T-helper 9 cell (primary cell): ENCODE measurements at places on chromosomes 7 and 10.
A peak's percentile ranks its signal among the peaks of the same experiment; 100 is the strongest.

DNA sequence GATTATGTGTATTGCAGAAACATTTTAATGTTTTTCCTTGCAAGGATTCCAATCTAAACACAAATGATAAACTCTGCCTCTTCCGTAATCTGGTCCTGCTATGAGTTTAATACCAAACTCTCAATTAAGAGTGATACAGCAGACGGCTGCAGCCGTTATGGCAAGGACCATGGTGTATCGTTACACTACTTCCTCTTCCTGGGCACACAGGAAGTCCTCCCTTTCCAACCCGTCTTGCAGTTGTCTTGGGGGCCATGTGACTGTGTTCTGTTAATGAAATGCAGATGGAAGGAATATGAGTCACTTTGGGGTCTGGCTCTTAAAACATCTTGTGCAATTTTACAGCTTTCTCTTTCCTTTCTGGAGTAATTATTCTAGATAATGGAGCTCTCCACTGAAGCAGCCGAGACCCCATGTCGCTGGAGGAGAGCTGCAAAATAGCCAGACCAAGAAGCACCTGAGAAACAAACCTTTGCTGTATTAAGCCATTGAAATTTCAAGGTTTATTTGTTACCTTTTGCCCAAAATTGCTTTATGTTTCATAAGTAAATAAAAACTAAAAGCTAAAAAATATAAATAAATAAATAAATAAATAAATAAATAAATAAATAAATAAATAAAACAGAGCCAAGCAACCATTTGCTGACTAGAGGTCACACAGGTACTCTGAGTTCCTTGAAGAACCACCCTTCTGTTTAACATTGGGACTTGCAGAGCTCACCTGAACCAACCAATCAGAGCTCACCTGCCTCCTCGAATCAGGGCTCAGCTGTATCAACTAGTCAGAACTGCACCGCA lies 74.7 kb downstream of the FRMPD2 start:
- DNase-seq, result no peak

DNA sequence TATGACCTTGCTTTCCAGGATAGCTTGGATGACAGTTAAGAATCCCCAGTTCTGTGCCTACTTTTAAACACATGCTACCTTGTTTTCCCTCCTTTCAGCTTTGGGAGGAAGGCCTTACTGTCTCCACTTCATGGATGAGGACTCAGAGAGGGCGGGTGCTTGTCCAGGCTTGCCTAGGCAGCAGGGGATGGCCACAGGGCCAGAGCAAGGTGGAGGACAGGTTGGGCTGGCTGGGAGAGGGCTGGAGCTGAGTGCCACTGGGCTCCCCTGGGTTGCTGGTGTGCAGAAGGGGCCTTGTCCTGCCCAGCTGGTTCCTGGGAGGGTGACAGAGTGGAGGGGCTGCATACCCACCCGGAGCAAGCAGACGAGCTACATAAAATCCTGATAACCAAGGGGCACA lies 117.8 kb downstream of the GRK5 start:
- no peak for DNase-seq

- DNase-seq, result no peak
Measured at GRCh38 chr10:44068716-44069482, 316.0 kb downstream of the CXCL12 start.

GRCh38 chr10:8086315-8086714 lies 31.8 kb downstream of the GATA3 start:
- DNase-seq, result no peak

DNA sequence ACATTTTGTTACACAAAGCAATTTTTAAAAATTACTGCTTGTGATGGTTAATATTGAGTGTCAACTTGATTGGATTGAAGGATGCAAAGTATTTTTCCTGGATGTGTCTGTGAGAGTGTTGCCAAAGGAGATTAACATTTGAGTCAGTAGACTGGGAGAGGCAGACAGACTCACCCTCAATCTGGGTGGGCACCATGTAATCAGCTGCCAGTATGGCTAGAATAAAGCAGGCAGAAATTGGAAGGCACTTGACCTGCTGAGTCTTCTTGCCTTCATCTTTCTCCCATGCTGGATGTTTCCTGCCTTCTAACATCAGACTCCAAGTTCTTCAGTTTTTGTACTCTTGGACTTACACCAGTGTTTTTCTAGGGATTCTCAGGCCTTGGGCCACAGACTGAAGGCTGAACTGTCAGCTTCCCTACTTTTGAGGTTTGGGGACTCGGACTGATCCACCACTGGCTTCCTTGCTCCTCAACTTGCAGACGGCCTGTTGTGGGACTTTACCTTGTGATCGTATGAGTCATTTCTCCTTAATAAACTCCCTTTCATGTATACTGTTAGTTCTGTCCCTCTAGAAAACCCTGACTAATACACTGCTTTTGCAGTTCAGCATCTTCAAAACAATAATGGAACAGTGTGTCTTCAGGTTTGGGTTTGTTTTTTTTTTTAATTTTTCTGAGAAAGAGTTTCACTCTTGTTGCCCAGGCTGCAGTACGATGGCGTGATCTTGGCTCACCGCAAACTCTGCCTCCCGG lies 244.1 kb upstream of the SEMA3C start:
- no peak for DNase-seq

DNA sequence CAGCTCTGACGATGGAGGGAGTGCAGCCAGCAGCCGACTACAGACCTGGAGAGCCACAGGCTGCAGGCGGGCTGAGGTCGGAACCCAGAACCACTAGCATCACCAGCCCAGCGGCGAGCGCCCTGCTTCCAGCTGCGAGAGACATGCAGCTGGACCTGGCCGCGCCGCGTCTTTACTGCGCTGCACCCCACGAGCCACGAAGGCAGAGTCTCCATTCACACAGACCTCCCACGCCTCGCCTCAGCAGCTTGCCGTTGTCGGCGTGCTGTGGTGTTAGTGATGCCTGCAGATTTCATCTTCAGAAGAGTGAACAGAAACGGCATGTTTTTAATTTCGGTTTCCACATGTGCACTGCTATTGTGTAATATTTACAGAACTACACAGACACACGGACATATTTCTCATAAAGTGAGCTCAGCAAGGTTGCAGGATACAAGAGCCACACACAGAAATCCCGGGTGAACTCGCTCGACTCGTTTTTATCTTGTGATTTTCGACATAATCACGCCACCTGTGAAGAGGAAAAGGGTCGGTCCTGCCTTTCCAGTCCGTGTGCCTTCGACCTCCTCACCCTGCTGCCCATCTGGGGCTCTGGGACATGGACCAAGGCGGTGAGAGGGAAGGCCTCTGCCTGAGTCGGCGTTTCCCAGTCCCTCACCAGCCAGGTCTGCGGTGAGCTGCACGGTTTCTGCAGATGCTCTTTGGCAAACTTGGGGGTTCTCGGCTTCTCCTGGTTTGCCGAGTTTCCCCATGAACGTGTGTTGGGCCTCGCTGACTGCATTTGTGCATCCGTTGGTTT lies 252.2 kb downstream of the ELFN1 start:
- no peak for DNase-seq

DNA sequence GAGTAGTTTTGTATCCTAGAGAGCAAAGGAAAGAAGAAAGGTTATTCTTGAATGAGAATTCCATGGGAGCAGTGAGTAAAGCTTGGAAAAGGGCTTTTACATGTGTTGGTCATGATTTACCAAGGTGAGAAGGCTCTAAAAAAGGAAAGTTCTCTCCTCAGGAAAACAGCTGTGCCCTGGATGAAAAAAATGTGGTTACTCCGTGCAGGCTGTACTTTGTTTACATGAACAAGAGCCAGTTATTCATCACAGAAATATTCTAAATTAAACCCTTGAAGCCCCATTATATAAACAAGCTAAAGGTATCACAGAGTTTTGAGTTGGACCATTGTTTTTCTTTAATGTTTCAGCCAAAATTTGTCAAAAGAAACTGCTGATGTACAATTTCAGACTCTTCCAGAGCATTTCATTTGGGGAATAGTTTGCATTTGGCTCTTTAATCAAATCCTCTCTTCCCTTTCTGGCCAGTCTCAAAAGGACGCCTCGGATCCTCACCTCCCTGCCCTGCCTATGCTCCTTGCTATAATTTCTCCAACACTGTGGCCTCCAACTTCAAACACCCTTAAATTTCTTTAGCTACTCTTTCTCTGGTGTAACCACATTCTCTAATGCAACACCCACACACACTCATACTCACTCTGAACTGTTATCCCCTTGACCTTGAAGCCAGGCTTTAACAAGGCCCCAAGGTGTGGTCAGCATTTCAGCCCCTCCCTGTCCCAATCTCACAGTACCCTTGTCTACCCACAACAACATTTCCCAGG lies 47.4 kb downstream of the AFAP1L2 start:
- DNase-seq, result no peak

DNA sequence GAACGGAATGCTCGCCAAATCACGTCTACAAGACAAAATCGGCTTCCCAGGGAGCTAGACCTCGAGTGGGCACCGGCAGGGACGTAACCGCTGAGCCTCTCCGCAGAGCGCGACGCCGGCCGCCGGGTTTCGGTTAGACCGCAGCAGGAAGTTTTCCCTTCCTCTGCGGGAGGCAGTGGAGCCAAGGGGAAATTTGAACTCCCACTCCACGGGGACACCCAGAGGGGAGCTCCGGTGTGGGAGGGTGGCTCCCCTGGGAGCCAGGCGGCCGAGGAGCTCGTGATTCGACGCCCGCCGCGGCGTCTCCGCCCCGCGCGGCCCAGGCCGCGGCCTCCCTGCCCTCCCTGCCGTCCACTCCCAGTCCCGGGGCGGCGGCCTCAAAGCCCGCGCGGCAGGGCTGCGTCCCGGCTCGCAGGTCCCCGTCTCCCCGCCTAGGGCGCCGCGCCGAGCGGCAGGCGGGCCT lies 426 bp downstream of the SYPL1 start:
- DNase-seq, result peak; percentile 40

- DNase-seq, result no peak
Measured at GRCh38 chr10:90865401-90865800, 6.4 kb upstream of the RPP30 start.

GRCh38 chr7:93736668-93737369 lies 153.7 kb downstream of the TFPI2 start:
- no peak for DNase-seq

GRCh38 chr10:2994221-2994961 lies 73.0 kb upstream of the PFKP start:
- DNase-seq, result no peak

DNA sequence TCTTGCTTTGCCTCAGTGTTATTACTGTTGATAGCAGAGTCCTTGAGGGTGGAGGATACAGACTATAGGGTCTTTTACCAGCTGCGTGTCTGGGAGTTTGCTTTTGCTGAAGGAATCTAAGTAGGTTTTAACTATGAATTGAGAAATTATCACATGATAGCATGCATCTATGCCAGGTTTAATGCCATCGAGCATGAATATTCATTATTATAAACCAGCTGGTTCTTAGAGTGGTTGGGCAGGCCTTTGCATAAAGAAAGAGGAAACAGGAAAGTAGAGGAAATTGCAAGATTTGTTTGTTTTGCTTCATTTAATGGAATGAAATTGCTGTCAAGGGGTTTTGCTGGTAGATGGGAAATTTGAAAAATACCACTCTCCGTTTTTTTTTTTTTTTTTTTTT lies 70.7 kb downstream of the PLPP4 start:
- DNase-seq, result no peak

- DNase-seq, result no peak
Measured at GRCh38 chr7:116800594-116800993, 61.8 kb upstream of the CAPZA2 start.

GRCh38 chr7:132915647-132916046 lies 166.2 kb downstream of the CHCHD3 start:
- no peak for DNase-seq

DNA sequence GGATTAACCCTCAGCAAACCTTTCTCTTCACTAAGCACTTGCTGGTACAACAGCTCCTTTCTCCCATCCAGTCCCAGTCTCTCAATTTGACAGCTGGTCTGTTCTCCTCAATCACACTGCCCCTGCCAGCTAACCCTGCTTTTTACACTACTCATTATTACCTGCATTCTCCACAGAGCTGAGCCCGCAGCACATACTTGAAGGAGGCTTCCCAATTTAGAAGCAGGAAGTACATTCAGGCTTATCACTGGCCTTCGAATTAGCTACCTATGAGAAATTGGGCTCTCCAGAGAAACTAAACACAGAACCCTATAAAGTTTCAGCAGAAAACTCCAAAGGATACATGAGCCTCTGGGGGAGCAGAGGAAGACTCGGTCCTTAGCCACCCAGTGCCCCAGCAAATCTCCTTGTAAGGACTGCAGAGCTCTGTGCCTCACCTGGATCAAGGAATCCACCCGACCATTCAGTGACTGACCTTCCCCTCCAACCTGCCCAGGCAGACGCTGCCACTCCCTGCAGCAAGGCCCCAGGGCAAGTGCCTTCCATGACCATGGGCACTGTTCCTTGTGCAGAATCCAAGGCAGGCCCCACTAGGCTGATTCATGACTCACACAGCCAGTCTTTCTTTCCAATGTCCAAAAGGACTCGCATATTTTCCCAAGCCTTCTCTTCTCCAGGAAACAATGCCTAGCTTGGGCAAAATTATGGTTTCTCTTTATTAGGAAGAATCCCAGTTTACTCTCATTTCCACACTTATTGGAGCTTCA lies 68.0 kb downstream of the VOPP1 start:
- DNase-seq, result no peak

GRCh38 chr7:30260246-30260768 lies 24.1 kb upstream of the ZNRF2 start:
- no peak for DNase-seq

DNA sequence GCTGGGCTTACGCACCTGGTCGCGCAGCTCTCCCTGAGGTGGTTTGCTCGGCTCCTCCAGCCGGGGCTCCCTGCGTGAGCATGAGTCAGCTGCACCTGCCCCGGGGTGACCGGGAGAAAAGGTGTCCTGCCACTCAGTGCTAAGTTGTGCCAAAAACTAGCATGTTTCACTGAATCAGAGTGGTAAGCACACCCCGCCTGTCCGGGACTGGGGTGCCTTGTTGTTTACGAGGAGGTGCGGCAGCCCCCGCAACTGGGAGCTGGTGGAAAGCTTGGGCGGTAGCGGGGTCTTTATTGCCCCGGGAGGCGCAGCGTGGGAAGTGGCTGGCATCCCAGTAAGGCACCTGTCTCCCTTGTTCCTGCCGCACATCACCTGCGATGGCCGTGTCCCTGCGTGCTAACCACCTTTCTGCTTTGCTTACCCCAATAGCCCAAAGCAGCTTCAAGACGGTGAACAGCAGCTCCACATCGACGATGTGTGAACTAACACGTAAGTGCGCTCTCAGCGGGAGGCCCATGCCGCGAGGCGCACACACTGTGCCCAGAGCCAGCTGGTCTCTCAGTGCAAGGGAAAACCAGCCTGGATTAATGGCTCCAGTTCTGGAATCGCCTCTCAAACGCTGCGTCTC lies 506.6 kb upstream of the FOXK1 start:
- DNase-seq, result no peak

GRCh38 chr7:26337232-26337865 lies 45.7 kb downstream of the SNX10 start:
- no peak for DNase-seq
